ENCODE measurements at places on chromosomes 13 and 19.

- DNase-seq, result no peak
Measured at GRCh38 chr19:15631817-15632216, 8.9 kb upstream of the CYP4F3 start.

DNA sequence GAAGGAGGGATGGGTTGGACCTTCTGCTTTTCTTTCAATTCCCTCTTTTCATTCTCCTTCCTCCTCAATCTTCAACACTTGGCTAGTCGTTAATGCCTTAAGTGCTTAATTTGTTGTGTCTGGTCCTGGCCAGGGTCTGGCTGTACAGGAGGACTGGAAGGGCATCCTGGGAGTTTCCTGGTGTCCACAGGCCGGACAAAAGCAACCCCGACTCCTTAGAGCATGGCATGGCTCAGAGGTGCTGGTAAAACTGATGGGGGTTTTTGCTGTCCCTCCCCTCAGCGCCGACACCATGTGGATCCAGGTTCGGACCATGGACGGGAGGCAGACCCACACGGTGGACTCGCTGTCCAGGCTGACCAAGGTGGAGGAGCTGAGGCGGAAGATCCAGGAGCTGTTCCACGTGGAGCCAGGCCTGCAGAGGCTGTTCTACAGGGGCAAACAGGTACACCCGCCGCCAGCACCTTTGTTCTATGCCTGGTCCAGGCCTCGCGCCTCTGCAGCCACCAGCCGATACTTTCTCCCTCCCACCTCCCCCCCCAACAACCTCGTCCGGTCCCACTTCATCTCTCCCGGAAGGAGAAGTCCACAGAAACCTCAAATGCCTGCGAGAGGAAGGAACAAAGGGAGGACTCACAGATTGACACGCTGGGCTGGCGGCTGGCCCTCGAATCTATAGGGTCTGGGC is 1.4 kb downstream of the UHRF1 start:
- no peak for DNase-seq

DNA sequence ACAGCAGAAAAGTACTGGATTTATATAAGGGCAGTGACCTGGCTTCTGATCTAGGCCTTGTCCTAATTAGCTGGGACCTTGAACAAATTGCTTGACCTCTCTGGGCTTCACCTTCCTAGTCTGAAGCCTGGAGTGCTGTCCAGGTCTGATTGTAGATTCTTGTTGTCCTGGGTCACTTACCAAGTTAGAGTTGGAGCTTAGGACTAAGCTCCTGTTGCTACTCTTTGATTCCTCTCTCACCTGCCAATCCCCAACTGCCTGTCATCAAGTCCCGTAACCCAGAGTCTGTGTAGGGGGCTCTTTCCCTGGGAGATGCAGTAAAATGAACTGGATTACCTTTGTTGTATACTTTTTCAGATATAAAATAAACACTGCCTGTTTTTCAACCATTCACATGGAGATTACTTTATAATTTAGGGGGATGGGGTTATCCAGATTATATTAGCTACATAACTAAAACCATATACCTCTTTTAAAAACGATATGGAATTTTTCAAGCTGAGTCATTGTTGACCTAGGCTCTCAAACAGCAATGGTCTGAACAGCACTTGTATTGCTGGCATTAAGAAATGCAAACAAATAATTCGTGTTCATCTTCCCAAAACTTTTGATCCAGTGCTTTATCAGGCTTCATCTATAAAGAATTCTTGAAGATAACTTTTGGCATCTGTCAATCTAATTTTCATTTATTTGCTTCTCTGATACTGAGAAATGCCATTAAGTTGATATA is 5.8 kb downstream of the ARHGAP35 start:
- no peak for DNase-seq

- DNase-seq, result no peak
Measured at GRCh38 chr13:59771272-59771671, 392.5 kb downstream of the DIAPH3 start.

GRCh38 chr13:74153316-74153715 is 19.1 kb upstream of the KLF12 start:
- no peak for DNase-seq

GRCh38 chr19:5947435-5947834 is 30.5 kb downstream of the RANBP3 start:
- no peak for DNase-seq

GRCh38 chr13:95660981-95661581 is 15.9 kb upstream of the DNAJC3 start:
- no peak for DNase-seq

GRCh38 chr13:113974304-113975281 is 717 bp upstream of the C13orf46 start:
- no peak for DNase-seq

GRCh38 chr19:41535029-41535622 is 40.8 kb upstream of the CEACAM21 start:
- no peak for DNase-seq

DNA sequence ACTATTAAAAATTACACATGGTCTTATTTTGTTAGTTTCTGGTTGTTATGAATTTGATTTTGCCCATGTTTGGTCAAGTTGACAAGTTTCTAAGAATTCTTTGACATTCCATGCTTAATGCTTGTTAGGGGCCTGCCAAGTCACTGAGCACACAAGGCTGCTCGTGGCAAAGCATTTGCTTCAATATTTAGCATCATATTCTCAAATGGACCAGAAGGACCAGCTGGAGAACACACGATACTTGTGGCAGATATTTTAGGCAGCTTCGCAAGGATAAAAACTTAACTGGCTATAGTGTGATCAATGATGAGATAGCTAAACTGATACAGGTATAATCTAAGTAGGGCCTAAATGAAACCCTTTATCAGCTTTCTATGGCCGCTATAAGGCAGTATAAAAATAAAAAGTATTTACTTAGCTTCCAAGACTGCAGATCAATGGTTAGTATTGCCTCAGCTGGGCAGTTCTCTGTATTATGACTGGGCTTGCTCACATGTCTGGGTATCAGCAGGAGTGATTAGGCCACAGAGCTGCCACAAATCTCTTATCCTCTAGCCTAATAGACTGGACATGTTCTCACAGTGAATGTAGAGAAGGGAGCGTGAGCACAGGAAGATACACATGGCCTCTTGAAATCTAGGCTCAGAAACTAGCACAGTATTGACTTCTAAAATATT is 155.9 kb upstream of the SPRY2 start:
- no peak for DNase-seq

GRCh38 chr19:58399903-58400302 is 4.4 kb downstream of the RNF225 start:
- DNase-seq, result no peak

DNA sequence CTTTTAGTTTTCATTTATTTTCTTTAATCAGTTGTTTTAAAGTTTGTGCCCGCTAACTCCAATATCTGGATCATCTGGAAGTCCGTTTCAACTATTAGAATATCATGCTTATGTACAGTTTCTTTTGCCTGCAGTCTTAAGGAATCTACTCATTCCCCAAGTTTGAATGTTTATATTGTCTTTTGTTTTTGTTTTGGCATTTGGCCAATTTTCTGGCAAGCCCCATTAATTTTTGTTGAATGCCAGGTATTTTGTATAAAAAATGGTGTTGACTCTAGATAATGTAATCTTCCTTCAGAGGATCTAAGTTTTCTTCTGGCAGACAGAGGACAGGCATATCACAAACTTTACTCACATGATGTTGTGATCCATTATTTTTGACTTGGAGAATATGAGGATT is 11.1 kb upstream of the ZNF235 start:
- DNase-seq, result no peak

DNA sequence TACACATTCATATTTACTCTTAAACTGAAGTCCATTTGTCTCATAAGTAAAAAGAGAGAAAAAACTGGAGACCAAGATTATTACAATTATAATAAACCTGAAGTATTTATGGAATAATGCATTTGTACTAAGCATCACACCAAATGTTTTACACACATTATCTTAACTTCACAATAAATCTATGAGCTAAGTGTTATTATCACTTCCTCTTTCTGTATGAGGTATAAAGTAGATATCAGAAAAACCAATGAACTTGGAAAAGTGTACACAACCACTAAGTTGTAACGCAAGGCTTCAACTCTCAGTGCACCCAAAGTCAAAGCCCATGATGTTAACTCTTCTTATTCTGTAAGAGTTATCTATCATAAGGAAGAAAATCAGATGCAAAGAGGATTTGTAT is 274.7 kb downstream of the FGF14 start:
- no peak for DNase-seq

DNA sequence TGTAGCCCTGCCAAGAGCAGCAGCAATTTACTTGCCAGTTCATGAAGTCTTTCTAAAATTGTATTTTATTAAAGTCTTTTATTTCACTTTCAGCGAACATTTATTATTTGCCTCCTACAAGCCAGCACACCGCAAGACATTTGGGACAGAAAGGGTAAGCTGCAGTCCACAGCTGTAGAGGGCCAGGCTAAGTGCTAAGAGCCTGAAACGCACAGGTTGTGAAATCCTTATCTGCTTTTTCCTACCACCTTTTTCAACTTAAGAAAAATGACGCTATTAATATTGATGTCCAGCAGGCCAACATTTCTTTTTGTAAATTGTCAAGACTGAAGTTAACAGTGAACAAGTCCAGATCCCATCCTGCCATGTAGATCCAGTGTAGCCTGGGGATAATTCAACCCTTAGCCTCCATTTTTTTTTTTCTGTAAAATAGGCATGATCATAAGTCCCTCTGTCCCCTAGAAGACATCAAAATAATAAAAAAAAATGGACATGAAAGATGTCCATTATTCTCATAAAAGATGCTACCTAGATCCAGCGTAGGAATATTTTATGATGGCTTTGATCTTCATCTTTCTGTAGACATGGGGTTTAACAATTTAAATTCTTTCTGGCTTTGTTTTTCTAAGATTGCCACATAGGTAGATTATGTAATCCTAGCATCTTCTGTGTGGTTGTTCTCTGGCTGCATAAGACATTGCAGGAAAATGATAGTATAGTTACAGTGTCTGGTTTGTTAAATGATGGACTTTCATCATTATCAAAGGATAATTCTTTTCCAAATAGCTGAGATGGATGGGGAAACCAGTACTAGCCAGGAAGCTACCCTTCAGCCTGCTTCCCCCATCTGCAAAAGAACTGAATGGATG is 128.4 kb downstream of the SHISA2 start:
- DNase-seq, result no peak

DNA sequence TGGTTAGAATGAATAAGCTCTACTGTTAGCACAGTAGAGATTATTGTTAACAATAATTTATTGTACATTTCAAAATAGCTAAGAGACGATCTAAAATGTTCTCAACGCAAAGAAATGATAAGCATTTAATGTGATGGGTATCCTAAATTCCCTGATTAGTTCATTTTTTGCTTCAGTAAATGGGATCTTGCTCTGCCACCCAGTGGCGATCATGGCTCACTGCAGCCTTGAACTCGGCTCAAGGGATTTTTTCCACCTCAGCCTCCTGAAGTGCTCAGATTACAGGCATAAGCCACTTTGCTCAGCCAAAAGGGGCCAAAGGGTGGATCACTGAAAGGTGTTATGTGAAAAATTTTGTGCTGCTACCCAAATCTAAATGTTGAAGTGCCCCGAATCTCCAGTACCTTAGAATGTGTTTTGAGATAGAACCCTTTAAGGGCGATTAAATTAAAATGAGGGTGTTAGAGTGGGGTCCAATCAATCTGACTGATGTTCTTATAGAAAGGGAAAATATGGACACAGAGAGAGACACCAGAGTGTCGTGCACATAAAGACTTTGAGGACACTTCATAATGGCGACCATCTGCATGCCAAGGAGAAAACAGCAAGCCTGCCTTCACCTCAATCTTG is 31.5 kb upstream of the ZNF766 start:
- peak; percentile 17 for DNase-seq

DNA sequence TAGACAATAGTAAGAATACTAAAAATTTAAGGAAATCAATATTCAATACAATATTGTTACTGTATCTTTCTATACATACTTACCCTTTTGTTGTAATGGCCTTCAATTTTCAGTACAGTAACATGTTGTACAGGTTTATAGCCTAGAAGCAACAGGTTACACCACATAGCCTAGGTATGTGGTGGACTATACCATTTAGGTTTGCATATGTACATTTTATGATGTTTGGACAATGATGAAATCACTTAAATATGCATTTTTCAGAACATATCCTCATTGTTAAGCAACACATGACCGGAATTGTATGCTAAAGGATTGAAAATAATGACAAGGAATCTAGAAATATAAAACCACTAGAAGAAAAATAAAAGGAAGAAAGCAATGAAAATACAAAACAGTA is 611.4 kb downstream of the DACH1 start:
- DNase-seq, result no peak

- no peak for DNase-seq
Measured at GRCh38 chr13:114135731-114136171, 3.3 kb upstream of the RASA3 start.

DNA sequence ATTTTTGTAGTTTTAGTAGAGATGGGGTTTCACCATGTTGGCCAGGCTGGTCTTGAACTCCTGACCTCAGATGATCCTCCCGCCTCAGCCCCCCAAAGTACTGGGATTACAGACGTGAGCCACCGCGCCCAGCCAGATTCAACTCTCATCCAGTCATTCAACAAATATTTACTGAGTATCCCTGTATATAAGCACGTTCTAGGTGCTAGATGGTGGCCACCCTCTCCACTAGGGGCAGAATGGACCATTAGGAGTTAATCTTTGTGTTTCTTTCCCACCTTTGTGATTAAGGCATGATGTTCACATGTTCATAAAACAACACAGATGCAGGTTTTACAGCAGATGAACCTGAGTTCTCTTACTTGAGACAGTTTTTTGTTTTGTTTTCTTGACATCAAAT is 7.3 kb downstream of the SHKBP1 start:
- DNase-seq, result no peak

DNA sequence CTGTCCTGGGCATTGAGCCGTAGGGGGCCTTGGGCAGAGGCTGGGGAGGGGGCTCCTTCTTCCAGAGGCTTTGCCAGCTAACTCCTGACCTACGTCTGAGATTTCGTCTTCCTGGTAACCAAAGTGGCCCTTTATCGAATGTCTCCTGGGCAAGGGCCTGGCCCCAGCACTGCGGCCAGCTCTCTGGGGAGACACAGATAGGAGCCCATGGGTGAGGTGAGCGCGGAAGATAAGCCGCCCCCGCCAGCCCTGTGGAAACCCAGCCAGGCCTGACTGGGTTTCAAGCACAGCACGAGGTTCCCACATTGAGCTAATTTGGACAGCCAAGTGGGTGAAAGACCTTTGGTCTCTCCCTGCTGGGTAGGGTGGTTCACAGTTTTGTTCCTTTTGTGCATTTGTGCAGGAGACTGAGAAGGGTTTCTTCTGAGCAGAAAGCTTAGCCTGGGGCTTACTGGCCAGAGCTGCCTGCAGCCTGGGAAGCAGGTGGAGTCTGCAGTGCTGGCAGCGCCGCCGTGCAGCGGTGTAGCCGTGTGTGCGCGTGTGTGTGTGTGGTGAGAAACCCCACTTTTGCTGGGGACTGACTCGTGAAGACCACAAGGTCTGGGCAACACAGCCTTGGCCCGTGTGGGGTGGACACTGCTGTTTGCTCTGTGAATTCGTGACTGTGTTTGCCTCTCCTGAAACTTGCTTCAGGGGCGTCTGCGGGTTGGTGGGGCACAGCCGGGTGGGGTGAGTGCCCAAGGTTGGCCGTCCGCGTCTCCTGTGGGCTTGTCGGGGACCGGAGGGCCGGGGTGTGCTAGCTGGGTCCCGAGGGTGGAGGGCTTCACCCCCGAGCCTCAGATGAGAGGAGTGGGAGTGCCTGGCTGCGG is 2.5 kb downstream of the BSG start:
- no peak for DNase-seq

Measured in stimulated activated CD4-positive, alpha-beta T cell treated with anti-CD3 and anti-CD28 coated beads, TNF-alpha, amount 100 ng/mL, for 48 hours (primary cell).